ENCODE measurements at places on chromosomes 4 and X.

- DNase-seq: no peak
These were observed 75.8 kb upstream of the CCDC160 start for GRCh38 chrX:134161162-134161561.

DNA sequence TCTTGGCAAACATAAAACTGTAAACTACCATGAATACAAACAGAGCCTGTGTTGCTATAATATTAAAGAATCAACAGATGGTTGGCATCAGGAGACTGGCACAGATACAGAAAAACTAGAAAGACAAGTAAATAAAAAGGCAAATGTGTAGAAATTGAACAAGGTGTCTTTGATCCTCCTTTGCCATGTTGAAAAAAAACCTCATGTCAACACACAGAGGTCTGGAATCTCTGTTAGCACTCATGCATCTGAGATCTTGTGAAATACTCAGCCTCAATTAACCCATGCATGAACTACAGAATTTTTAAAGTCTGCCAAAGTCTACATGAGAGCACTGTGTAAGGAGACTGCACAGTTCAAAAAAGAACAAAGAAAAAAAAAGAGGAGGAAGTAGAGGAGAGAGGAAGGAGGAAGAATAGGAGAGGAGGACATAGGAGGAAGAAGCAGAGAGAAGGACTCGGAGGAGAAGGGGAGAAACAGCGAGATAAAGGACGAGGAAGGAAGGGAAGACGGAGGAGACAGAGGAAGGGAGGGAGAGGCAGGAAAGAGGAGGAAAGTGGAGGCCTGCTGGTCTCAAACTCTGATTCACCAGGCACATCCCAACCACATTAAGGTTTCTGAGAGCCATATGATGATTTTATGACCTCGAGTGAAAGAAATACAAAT lies 52.8 kb downstream of the PRDM5 start:
- no peak for DNase-seq

DNA sequence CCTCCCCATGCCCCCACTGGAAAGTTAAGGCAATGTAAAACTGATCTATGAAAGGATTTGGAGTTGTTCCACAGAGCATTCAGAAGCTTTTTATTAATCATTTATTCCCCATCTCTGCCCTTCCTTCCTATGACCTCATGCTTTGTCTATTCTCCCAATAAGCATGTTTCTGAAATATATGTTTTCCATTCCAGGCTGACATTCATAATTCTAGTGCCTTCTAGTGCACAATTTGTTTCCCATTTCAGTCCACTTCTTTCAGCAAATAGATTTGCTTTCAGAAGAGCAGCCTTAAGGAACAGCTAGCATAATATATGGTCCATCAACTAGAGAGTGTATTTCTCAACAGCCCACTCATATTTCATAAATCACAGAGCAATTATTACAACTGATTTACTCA lies 77.1 kb upstream of the ATXN3L start:
- no peak for DNase-seq

- DNase-seq: no peak
These were observed 11.7 kb downstream of the OTUD4 start for GRCh38 chr4:145168581-145169187.

GRCh38 chrX:40488296-40488695 lies 92.5 kb upstream of the ATP6AP2 start:
- no peak for DNase-seq

- no peak for DNase-seq
These were observed 225.3 kb upstream of the CXorf66 start for GRCh38 chrX:140190441-140191108.

GRCh38 chrX:129754056-129755024 lies 15.6 kb downstream of the XPNPEP2 start:
- no peak for DNase-seq

GRCh38 chrX:153397256-153397960 lies 3.7 kb downstream of the PNMA6E start:
- DNase-seq: no peak

DNA sequence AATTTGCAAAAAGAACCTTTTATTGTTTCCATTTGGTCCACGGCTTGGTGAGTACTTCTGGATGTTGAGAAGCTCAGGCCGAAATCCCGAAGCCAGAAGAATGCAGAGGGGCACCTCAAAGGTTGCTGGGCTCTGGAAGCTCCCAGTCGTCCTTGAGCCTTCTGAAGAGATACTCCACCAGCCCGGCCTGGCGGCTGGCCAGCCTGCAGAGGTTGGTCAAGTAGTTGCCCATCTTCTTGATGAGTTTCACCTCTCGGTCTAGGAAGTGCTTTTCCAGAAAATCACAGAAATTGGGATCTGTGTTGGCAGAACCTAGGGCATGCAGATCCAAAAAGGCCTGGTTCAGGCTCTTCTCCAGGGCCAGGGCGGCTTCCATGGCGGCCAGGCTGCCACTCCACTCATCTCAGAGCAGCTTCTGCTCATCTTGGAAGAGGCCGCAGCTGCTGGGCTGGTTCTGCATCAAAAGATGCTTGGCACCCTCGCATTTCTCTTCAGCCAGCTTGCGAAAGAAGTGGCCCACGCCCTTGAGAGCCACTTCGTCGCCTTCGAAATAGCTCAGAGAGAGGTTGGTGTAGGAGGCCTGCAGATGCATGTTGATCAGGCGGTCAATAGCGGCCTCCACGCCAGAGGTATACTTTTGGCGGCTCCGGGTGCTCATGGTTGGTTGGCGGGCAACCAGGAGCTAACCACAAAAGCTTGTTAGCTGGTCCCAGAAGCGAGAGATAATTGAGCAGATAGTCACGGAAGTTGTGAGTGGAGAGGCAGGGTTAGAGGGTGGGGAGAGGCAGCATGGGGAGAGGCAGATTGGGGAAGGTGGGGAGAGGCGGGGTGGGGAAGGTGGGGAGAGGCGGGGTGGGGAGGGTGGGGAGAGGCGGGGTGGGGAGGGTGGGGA lies 76.5 kb upstream of the TSPAN7 start:
- DNase-seq: no peak

- DNase-seq: no peak
These were observed 531 bp upstream of the MANBA start for GRCh38 chr4:102761296-102761701.

- DNase-seq: no peak
These were observed 107.9 kb downstream of the PALLD start for GRCh38 chr4:168604496-168605373.

DNA sequence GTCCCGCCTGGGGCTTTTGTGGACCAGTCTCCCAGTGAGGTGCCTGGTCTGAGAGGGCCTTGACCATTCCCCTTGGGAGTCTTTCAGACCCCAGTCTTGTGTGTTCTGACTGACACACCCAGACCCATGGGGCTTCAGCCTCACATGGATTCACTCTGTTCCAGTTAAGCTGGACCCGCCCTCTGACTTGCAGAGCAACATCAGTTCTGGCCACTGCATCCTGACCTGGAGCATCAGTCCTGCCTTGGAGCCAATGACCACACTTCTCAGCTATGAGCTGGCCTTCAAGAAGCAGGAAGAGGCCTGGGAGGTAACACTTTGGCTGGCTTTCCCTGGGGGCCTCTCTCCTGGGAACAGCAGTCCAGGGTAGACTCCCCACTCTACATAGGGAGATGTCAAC lies 6.8 kb downstream of the IL9R start:
- no peak for DNase-seq

GRCh38 chr4:161517941-161518340 lies 645.9 kb downstream of the FSTL5 start:
- no peak for DNase-seq

GRCh38 chrX:74922922-74923543 lies 2.2 kb downstream of the NEXMIF start:
- no peak for DNase-seq

DNA sequence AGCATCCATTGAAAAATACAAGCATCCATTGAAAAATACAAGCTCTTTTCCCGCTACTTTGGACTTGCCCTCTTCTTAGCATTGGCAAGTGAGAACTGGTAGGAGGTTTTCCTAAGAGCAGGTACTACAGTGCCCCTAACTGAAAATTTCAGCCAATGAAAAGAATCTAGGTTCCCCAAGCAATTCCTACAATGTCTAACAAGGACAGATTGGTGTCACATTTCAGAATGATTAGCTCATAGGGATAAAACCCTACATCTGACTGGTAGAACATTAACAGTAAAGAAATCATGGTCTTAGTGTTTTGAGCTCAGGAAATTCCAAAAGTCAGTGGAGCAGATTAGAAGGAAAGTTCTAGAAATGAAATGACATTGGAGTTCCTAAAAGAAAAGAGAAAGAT lies 68.6 kb upstream of the QRFPR start:
- no peak for DNase-seq

- no peak for DNase-seq
These were observed 634 bp upstream of the PLXNB3 start for GRCh38 chrX:153763298-153763932.

DNA sequence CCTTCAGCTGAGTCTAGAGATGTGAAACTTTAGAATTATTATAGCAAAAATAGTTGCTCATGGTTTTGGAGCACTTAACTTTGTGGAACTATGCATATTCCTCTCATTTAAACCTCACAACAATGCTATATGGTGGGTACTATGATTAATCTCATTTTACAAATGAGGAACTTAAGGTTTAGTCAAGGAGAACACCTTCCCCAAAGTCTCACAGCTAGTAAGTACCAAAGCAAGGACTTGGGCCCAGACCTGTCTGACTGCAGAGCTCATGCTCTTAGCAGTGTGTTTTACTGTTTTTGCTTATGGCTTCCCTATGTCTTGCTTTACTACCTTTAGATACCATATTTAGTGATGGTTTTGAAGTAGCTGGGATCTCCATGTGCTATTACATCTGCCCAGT lies 5.1 kb downstream of the UBE2A start:
- no peak for DNase-seq

DNA sequence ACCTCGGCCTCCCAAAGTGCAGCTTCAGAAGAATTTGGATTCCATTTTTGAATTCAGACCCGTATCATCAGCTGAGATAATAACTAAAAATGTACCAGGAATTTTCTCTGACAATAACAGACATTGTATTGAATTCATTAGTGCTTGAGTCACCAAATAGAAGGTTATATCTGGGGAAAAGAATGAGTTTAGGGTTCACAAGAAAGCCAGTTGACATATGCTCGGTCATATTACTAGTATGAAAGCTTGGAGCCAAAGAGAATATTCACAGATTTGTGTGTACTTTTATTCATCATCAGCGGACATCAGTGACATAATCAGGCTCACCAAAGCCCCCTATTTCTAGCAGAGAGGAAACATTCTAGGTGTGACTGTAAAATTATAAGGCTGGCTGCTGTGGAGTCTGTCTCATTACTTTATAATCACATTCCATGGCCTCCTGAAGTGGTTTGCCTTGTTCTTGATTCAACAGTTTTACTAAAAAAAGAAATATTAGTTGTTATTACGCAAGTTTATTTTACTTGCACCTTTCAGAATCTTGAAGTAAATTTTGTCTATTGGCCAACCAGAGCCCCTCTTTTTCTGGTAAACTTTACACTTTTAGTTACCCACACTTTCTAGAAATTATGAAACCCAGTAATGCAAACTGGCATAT lies 14.6 kb upstream of the DCTD start:
- no peak for DNase-seq

All from CD4-positive, alpha-beta T cell treated with Interleukin-12 subunit alpha and Interleukin-12 subunit beta, for 1 hour (primary cell).